ENCODE measurements at places on chromosomes 6 and 20.
A peak's percentile ranks its signal among the peaks of the same experiment; 100 is the strongest.

DNA sequence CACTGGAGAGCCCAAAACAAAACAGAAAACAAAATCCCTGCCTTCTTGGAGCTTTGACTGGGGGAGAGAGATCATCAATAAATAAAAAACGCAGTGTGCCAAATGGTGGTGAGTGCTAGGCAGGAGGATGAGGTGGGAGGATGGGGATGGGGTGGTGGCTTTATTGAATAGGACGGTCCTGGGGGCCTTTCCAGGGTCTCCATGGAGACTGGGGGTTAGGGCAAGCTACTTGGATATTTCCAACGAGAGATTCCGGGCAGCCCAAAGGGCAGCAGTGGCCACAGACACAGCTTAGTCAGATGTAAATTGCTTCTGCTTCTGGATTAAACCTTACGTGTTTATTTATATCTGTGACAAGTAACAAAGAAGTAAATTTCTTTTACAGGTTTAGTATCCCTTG lies 700.1 kb downstream of the QKI start:
- DNase-seq = no peak

- no peak for DNase-seq
Measured at GRCh38 chr20:271069-271468, 13.5 kb downstream of the DEFB132 start.

DNA sequence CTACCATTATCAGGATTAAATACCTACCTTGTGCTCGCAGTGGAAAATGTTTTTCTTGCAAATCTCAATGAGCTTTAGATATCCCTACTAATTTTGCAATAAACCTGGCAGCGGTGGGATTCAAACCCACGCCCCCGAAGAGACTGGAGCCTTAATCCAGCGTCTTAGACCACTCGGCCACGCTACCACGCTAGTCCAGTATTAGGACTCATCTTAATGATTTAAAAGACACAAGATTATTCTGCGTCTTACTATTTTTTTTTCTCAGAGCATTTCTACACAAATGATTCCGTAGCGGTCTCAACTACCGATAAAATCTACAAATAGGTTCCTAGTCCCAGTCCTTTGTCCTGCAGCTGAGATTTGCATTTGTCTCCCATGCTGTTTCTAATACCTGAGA lies 35.2 kb upstream of the ZSCAN23 start:
- peak; percentile 16 for DNase-seq

- DNase-seq = no peak
Measured at GRCh38 chr20:38418509-38419204, 16.5 kb downstream of the SNHG17 start.

DNA sequence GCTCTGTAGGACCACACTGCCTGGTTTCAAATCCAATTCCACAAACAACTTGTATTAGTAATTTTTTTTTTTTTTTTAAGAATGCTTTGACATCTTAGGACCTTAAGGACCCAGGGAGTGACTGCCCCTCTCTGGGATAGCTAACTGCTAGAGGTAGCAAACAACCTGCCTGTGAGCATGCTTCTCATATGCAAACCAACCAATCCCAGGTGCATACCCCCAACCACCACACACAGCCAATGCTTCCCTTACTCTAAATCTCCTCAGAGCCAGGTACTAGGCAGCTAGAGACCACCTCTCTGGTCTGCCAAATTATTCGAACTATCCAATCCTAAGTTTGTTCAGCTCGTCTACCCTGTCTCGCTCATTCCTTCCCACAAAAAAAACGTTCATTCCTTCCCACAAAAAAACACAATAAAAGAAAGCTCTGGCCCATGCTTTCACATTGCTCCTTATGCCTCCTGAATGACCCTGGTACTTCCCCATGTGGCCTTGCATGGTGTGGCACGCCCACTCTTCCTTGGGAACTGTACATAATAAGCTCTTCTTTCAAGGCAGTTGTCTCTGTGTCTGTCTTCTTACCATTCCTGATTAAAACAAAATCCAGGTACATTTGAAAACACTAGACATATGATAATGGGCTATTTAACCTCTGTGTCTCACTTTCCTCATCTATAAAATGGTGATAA lies 6.4 kb downstream of the SERAC1 start:
- no peak for DNase-seq

- DNase-seq = no peak
Measured at GRCh38 chr20:10990625-10991382, 317.0 kb upstream of the JAG1 start.

DNA sequence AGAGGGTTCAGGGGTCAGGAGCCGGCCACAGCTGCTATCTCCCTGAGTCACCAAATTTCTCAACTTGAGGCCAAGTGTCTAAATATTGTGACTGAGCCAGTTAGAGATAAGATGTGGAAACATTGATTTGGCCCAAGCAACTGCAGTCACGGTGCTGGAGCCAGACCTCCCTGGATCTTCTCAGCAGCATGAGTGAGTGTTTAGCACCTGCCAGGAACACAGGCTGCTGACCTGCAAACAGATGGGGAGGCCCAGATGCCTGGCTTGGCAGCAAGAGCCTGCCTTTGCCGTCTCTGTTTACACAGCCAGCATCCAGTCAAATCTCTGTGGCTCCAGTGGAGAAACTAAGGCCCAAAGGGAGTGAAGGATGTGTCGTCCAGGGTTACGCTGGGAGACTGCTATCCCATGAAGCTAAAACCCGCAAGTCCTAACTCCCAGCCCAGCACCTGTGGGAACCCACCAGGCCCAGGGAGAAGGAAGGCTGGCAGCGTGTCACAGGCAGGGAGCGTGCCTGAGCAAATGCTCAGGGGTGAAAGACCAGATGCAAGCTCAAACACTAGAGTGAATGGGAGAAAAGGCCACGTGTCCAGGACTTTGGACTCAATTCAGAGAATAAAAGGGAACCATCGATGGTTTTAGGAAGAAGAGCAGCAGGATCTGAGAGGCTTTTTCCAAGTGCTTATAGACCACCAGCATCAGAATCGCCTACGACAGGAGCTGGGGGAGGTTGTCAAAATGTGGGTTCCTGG lies 15.9 kb upstream of the PTGIS start:
- no peak for DNase-seq

- DNase-seq = no peak
Measured at GRCh38 chr6:162068340-162068739, 659.2 kb downstream of the PRKN start.

DNA sequence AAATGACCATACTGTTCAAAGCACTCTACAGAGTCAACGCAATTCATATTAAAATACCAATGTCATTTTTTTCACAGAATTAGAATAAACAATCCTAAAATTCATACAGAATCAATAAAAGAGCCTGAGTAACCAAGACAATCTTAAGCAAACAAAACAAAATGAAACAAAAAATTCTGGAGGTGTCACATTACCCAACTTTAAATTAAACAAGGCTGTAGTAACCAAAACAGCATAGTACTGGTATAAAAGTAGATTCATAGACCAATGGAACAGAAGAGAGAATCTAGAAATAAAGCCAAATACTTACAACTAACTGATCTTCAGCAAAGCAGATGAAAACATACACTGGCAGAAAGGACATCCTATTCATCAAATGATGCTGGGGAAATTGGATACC lies 346.9 kb upstream of the JAG1 start:
- no peak for DNase-seq

DNA sequence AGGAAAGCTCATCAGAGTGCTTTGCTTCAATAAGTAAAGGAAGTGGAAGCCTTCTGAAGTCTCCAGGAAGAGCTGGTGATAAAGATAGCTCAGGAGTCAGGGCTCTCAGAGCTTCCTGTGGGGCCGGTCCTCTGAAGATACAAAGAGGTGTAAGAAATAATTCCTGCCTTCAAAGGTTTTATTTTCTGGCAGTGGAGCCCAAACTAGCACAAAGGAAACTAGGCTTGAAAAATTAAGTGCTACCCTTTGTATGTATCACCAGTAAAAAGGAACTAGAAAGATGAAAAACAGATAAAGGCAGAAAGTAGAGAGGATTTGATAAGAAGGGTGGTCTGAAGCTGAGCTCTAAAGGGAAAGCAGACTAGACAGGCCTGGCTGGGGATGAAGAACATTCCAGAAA lies 204.1 kb upstream of the SASH1 start:
- no peak for DNase-seq

GRCh38 chr6:29965563-29965872 lies 23.2 kb downstream of the HLA-A start:
- no peak for DNase-seq

GRCh38 chr20:21303872-21304586 lies 898 bp downstream of the XRN2 start:
- no peak for DNase-seq

DNA sequence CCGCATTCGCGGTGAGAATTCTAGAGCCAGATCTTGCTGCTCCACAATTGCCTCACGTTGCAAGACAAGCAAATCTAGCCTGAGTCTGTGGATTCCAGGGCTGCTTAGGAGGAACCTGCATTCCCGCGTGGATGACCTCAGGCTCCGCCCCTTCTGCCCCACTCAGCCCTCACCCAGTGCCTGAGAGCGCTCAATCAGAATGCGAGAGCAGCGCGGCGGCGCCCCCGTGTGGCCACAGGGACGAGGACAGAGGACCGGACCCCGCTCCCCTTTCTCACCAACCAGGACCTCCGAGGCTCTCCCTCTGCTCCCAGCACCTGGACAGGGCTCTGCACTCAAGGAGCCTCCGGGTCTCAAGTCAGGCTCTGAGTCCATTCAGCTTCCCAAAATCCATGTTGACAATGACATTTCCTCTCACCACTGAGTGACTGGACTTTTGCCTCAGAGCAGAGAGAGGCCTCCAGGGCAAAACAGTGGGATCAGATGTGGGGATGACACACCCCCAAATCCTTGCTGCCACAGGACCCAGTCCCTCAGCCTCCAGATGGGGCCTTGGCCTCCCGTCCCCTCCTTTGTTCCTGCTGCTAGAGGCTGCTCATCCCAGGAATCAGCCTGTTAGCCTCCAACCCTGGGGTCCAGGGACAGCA lies 52.0 kb downstream of the RPP21 start:
- no peak for DNase-seq

- no peak for DNase-seq
Measured at GRCh38 chr6:110467566-110468140, 8.8 kb downstream of the SLC22A16 start.

- no peak for DNase-seq
Measured at GRCh38 chr6:149651056-149651455, 2.5 kb upstream of the KATNA1 start.

DNA sequence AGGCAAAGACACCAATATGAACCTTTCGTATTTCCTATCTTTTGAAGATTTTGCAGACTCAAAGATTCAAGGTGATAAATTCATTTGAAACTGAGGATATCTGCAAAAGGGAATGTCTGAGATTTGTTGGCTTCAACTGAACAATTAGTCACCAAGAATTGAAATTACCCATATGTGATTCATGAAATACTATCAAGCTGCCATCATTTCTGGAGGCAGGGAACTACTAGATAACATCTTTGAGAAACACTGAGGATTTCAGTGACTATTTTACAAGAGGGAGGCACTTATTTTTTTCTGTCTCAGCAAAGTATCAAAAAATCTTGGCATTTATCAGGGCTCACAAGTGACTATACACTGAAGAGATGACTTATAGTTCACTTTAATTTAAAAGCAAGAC lies 39.8 kb upstream of the MMS22L start:
- DNase-seq = no peak

DNA sequence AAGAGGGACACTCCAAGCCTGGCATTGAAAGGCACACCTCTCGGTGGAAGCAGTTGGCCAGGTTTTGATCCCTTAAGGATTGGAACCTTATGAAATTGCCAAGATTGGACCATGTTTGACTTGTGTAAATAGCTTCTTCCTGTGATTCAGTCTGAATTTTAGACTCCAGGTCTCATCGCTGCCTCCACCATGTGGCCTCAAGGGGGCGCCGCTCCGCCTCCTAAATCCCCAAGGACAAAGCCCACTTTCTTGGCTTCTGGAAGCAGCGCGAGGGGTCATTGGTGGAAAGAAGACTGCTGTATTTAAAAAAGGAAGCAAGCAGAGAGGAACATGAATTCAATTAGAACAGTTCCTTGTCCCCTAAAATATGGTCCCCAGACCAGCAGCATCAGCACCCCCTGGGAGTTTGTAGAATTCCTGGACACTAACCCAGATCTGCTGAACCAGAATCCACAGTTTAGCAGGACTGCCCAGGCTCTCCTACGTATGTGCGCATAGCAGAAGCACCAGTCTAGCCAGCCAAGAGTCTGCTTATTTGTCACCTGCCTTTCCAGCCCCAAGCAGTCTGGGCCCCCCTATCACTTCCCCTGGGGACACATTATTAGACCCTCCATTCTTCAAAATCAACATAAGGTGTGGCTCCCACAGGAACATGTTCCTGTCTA lies 108.5 kb downstream of the LY86 start:
- DNase-seq = peak; percentile 10

DNA sequence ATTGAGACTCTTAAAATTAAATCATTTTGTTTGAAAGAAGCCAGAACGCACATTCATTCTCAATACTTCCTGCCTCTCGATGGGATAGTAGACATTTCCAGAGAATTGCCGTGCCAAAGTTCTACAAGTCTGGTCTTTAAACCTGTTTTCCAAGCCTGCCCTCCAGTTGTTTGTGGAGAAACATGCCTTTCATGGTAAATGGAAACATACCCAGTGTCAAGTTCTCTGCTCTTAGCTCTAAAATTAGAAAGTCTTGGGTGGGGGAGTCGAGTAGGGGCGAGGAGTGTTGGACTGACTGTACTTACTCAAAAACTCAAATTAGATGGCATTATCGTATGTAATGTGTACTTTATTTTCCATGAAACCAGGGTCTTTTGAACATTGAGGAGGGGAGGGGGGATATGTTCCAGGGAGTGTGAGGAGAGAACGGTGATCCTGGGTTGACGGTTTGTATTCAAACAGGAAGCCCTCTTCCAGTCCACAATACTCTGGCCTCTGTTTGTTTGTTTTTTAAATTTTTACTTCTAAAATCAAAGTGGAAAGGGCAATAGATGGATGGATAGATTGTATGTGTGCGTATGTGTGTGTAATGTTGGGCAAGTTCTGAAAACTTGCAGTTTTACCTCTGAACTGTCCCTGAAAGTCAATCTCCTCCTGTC lies 106.8 kb upstream of the ARMC2 start:
- no peak for DNase-seq

GRCh38 chr20:53316206-53316937 lies 277.3 kb downstream of the ZNF217 start:
- DNase-seq = no peak

DNA sequence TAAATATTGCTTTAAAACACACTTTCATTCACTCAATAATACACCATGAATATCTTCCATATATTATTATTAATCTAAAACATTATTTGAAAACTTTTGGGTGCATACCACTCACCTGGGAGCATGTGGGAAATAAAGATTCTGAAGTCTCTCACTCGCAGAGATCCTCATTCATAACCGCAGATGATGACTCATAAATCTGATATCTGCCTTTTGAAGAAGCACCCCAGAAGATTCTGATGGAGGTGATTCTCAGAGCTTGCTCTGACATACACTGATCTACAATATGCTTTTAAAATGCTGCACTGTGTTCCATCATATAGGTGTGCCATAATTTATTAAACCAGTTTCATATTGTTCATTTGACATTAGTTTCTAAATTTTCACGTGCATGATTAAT lies 135.0 kb upstream of the SGK1 start:
- no peak for DNase-seq

GRCh38 chr20:49701916-49702315 lies 11.8 kb downstream of the B4GALT5 start:
- no peak for DNase-seq

DNA sequence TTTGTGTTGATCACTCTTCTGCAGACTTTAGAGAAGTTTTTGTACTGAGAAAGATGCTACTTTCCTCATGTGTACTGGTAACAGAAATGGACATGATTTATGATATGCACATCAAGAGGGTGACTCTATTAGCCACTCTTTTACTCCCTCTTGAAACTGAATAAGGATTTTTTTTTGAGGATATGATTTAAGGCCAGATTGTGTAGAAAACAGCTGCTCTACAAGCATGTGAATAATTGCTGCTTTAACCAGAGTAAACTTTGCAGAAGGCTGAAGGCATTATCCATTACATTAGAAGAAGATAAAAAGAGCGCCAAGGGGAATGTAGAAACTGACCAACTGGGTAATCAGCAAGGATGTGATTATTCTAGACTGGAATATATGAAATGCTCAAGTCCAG lies 276.2 kb upstream of the MAP3K7 start:
- DNase-seq = no peak
